Mesangial cell (primary cell): ENCODE measurements at places on chromosomes 6 and 20. TPM values are rescaled to one million over a fixed set of nuclear protein-coding genes. Genes with fewer than 3 reads are reported as not detected.

ARMC12 gene
- total RNA-seq: 0.65 and 0.89 TPM in 2 replicates

ZSCAN23 gene
- total RNA-seq: 0.65 and 7.4 TPM in 2 replicates

BPIFA1 gene
- total RNA-seq: not detected in 2 replicates

TMEM239 gene
- total RNA-seq: not detected in 2 replicates

EIF6 gene
- total RNA-seq: 244 and 387 TPM in 2 replicates

MAP3K5 gene
- 9.4 and 9.5 TPM in 2 replicates for total RNA-seq

NRN1 gene
- total RNA-seq: not detected in 2 replicates

CTSZ gene
- 127 and 197 TPM in 2 replicates for total RNA-seq

C6orf132 gene
- total RNA-seq: 17.3 and 22.6 TPM in 2 replicates

TP53TG5 gene
- not detected in 2 replicates for total RNA-seq

SLC17A3 gene
- 0.89 TPM in 1 of 2 replicates, not detected in the other for total RNA-seq

SYCP2 gene
- 0.13 and 0.16 TPM in 2 replicates for total RNA-seq

SLC44A4 gene
- total RNA-seq: 1.9 TPM in 1 of 2 replicates, not detected in the other

APCDD1L gene
- 8.0 and 27.9 TPM in 2 replicates for total RNA-seq

AVP gene
- not detected in 2 replicates for total RNA-seq

CD40 gene
- total RNA-seq: 18.3 and 37.3 TPM in 2 replicates

OOEP gene
- total RNA-seq: not detected in 2 replicates

COL12A1 gene
- 95.0 and 97.0 TPM in 2 replicates for total RNA-seq

ZFP64 gene
- total RNA-seq: 43.3 and 46.3 TPM in 2 replicates

C6orf163 gene
- 1.6 TPM in 1 of 2 replicates, not detected in the other for total RNA-seq

LY6G6C gene
- total RNA-seq: not detected in 2 replicates

LGSN gene
- not detected in 2 replicates for total RNA-seq

HRH3 gene
- total RNA-seq: not detected in 2 replicates
